ENCODE measurements at places on chromosomes 2 and 18.

DNA sequence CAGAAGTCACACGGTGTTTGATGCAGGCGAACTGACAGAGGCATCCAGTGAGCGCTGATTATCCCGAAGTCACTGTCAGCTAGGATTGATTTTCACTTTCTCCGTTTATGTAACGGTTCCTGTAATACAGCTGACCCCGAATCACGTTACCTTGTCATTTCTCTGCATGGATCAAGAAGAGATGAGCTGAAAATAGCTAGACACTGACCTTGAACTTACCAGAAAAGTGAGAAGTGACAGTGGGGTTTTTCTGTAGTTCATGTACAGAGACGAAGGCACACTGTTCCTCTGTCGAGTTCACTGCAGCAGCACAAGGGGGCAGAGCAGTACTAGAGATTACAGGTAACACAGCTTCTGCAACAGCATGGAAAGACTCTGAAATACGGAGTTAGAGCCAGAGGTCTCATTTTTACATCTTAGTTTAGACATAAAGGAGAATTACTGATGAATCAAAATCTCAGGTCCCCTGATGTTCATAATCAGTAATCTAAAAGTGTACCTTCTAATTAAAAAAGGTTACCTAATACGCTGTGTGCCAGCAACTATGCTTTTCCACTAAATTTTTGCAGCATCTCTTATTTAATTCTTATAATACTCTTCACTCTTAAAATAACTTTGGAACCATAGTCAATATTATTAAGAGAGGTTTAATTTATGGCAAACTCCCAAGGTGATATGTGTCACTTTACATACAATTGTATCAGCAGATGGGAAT, 33.1 kb downstream of the ARHGAP15 start:
- peak; percentile 30 for DNase-seq

GRCh38 chr2:103165836-103166235, 404.0 kb downstream of the TMEM182 start:
- no peak for DNase-seq

GRCh38 chr2:120344214-120344975, 1.5 kb upstream of the INHBB start:
- DNase-seq, result no peak

DNA sequence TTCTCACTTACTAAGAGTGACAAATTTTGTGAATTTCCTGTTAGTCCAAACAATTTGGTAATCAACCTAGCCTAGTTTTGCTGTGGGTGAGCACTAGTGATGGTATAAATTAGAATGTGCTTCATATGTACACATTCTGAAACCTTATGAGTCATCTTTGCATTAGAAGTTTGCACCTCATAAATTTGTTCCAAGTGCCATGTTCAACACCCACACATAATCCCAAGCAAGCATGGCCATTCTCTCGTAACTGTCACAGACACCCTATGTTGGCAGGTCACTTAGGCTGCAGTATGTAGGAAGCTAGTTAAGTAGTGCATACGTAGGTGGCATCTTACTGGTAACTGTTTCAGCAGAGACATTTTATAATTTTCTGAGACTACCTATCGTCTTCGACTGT, 46.9 kb downstream of the NAB1 start:
- DNase-seq, result no peak

DNA sequence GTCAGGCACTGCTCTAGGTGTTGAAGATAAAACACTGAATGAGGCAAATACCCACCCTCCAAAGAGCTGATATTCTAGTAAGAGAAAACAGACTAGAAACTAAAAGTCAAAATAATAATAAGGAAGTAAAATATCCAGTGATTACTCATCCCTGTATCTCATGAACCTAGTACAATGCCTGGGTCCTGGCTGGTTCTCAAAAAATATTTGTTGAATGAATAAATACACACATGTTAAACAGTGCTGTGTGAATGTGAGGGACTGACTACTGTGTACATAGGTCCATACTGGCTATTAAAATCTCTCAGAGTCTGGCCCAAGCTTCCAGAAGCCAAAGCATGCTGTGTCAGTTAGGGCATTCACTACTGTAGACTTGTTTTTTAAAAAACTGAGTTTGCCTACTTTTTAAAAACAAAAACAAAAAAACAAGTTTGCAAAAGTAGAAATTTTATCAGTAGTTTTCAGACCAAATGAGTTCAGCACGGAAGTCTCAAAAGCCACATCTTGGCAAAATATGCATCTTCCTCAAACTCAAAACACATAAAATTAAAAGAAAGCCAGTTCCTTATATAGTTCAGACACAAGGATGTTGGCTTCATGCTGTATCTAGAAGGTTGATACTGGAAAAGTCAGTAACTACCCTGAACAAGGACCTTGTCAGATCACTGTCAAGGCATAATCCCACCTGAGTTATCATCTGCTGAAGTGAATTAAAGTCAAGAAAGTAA, 136.2 kb downstream of the THADA start:
- DNase-seq, result peak; percentile 52

- DNase-seq, result no peak
Measured at GRCh38 chr2:238021327-238021726, 39.5 kb upstream of the SCLY start.

GRCh38 chr2:200378652-200379290, 72.3 kb downstream of the SPATS2L start:
- DNase-seq, result no peak

GRCh38 chr2:12816379-12817306, 99.9 kb downstream of the TRIB2 start:
- DNase-seq, result no peak

DNA sequence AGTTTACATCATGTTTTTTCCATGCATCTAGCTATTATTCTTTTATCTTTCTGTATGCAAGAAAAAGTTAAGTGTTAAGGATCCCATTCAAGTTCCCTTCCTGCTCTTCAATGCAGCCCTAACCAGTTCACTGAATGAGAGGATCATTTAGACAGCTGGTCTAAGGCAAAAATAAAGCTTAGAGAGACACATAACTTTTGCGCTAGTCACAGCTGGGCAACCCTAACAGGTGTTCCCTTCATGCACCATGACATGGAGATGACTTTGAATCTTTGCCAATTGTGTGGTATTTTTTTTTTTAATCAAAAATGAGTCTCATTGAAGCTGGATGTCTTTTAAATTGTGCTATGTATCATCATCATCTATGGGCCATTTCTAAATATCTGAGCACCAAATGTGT, 393.8 kb upstream of the CYRIA start:
- no peak for DNase-seq

GRCh38 chr2:237727363-237727762, 71.2 kb upstream of the RBM44 start:
- DNase-seq, result peak; percentile 81

GRCh38 chr2:135775420-135775819, 33.8 kb downstream of the UBXN4 start:
- DNase-seq, result no peak

DNA sequence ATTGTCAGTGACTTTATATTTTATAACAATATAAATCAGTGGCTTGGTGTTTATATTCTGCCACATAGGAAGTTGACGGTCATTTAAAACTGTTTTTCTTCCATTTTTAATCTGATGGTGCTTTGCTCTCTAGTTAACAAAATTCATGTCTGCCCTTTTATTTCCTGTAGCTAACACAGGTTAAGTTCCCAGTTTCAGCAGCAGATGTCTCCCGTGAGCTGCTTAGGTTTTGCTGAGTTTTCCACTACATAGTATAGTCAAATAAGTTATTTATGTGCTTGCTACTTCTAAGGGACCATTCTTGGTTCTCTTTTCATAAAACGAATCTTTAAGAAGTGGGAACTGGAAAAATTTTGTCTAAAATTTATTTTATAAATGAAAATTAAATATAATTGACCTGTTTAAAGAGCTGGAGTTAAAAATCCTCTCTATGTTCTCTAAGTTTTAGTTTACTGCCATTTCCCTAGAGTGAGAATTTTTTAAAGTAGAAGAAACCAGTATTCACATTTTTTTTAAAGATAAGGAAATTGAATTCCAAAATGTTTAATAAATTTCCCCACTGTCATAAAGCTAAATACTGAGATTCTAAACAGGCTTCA, 20.6 kb downstream of the HTR2B start:
- DNase-seq, result peak; percentile 27

DNA sequence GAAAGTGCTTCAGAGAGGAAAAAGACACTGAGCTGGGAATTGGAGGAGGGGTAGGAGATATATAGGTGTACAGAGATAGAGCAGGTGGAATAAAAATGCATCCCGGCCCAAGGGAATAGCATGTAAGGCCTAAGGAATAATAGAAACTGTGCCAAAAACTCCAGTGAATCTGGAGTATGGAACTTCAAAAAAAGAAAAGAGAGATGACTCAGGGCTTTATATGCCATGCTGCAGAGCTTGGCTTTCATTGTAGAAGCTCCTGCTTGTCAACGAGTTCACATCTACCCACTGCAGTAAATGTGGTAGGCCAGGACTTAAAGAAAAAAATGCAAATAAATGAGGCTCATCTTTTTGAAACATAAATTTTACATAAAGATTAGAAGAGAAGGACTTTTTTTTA, 131.8 kb downstream of the MREG start:
- DNase-seq, result no peak

GRCh38 chr2:36707050-36707449, 10.5 kb downstream of the VIT start:
- no peak for DNase-seq

- no peak for DNase-seq
Measured at GRCh38 chr2:60586081-60586480, 32.6 kb upstream of the BCL11A start.

- no peak for DNase-seq
Measured at GRCh38 chr18:36812678-36813077, 16.1 kb downstream of the TPGS2 start.

GRCh38 chr2:71347517-71347916, 15.9 kb downstream of the ZNF638 start:
- no peak for DNase-seq

- DNase-seq, result no peak
Measured at GRCh38 chr2:221962186-221962585, 336.6 kb downstream of the PAX3 start.

DNA sequence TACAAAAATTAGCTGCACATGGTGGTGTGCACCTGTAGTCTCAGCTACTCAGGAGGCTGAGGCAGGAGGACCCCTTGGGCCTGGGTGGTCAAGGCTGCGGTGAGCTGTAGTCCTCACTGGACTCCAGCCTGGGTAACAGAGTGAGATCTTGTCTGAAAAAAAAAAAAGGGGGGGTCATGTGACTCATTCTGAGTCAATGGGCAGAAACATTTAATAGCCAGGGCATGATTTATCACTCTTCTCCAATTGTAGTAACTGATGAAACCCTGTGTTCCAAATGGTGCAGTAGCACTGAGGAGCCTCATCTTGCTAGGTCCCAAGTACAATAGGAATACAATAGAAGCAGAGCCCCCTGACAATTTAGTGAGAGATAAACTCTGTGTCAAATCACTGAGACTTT, 78.9 kb upstream of the CCDC68 start:
- DNase-seq, result no peak

GRCh38 chr2:231305221-231305620, 90.3 kb upstream of the B3GNT7 start:
- DNase-seq, result no peak

GRCh38 chr2:227035711-227036367, 128.2 kb downstream of the COL4A4 start:
- no peak for DNase-seq

- DNase-seq, result no peak
Measured at GRCh38 chr2:241665731-241666440, 20.7 kb downstream of the DTYMK start.

- no peak for DNase-seq
Measured at GRCh38 chr2:208722731-208723130, 316.1 kb downstream of the PTH2R start.

GRCh38 chr2:239735131-239735828, 289.9 kb downstream of the NDUFA10 start:
- DNase-seq, result no peak

- DNase-seq, result no peak
Measured at GRCh38 chr2:140108706-140109475, 1328.7 kb upstream of the NXPH2 start.

GRCh38 chr2:165902934-165903333, 50.6 kb downstream of the TTC21B start:
- peak; percentile 7 for DNase-seq

GRCh38 chr2:126739141-126739540, 83.2 kb downstream of the GYPC start:
- DNase-seq, result no peak

GRCh38 chr18:67376372-67376771, 140.1 kb downstream of the DSEL start:
- DNase-seq, result no peak

- no peak for DNase-seq
Measured at GRCh38 chr2:233593201-233593600, 24.2 kb upstream of the UGT1A8 start.

DNA sequence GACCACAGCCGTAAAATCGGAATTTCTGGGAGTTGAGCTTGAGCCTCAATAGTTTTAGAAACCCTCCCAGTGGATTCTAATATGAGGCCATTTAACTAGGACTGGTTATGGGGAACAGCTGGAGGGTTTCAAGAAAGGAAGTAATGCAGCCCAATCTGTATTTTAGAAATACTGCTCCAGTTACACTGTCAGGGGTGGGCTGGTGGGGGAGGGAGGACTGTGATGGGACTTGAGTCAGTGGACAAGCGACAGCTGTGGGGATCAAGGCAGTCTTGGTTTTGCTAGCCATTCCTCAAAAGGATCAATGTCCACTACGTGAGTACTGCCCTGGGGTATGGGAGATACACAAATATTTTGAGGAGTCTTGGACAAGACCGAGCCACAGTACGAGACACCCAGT, 34.8 kb downstream of the ASB1 start:
- DNase-seq, result no peak

DNA sequence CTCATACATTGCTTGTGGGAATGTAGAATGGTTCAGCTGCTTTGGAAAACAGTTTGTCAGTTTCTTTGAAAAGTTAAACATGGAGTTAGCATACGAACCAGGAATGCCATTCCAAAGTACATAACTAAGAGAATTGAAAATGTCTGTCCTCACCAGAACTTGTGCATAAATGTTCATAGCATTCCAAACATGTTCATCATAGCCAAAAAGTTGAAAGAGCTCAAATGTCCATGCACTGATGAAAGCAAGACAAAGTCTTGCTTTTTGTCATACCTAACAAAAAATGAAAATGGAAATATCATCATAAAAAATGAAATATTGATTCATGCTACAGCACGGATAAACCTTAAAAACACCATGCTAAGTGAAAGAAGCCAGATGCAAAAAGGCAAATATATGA, 408.8 kb upstream of the UBE2E3 start:
- DNase-seq, result no peak

DNA sequence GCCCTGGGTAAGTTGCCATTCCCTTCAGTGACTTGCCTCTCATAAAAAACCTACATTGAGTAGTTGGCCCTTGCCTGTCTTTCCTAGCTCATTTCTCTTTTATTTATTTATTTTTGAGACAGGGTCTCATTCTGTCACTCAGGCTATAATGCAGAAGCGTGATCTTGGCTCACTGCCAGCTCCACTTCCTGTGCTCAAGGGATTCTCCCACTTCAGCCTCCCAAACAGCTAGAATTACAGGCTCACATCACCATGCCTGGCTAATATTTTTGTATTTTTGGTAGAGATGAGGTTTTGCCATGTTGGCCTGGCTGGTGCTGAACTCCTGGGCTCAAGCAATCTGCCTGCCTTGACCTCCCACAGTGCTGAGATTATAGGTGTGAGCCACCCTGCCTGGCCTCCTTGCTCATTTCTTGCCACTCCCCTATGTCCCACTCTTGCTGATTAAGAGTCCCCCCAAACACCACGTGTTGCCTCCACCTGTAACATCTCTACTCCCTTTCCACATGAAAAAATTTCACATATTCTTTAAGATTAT, 12.6 kb downstream of the EVA1A start:
- no peak for DNase-seq

- no peak for DNase-seq
Measured at GRCh38 chr2:98637401-98638147, 29.2 kb downstream of the UNC50 start.

GRCh38 chr2:9297807-9298206, 91.2 kb downstream of the ASAP2 start:
- no peak for DNase-seq

- DNase-seq, result no peak
Measured at GRCh38 chr18:69774831-69775230, 172.8 kb downstream of the CD226 start.
